ENCODE measurements at places on chromosomes 2 and 18.
A peak's percentile ranks its signal among the peaks of the same experiment; 100 is the strongest.

DNA sequence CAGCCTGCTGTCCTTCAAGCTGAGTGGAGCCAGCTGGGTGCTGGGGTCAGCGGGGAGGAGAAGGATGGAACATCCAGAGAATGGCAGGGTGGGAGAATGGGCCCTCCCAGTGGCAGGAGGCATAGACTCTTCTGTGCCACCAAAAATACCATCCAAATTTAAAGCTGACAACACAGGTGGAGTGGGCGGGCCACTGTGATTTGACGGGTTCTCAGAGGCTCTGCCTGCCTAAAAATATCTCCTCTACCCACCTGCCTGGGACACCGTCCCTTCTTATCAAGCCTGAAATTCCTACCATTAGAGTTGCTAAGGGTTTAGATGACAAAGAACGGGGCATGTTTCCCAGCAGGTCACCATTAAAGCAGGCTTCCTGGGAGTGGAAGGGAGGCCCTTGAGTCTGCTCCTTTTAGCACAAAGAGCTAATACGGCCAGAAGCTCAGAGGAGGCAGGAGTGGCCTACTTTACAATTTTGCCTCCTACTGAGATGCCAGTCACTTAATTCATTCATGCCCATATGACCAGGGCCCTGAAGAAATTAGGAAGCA, 19.8 kb upstream of the MARCHF4 start:
- DNase-seq = no peak

DNA sequence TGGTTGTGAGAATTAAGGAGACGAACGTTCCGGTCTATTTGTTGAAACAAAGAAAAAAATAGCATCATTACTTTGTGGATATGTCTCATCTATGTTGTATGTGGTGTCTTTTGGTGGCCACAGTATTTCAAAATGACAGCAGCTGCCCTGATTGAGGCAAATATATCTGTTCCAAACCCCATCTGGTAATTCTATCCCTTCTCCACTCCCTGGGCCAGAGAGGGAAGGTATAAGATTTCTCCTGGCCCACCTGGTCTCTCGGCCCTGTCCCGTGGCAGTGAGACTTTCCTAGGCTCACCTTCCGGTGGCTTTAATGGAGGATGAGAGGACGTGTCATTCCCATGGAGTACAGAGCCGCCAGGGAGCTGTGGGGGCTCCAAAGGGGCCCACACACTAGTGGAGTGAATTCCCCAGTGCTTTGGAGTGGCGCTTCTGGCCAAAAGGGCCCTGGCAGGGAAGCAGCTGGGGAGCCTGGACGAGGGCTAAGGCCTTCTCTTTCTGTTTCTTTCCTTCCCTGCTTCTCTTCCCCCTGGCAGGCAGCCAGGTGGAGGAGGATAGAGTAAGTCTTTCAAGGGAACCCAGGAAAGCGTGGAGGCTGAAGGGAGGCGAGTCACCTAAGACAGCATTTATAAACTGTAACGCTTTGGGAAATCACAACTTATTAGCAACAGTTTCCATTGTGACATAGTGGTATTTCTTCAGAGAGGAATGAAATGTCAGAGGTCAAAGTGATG, 5.6 kb downstream of the FOSL2 start:
- DNase-seq = peak; percentile 75

GRCh38 chr2:222311978-222312738, 13.4 kb upstream of the PAX3 start:
- DNase-seq = no peak

GRCh38 chr2:70121627-70122372, 34.5 kb downstream of the PCBP1 start:
- DNase-seq = peak; percentile 63

DNA sequence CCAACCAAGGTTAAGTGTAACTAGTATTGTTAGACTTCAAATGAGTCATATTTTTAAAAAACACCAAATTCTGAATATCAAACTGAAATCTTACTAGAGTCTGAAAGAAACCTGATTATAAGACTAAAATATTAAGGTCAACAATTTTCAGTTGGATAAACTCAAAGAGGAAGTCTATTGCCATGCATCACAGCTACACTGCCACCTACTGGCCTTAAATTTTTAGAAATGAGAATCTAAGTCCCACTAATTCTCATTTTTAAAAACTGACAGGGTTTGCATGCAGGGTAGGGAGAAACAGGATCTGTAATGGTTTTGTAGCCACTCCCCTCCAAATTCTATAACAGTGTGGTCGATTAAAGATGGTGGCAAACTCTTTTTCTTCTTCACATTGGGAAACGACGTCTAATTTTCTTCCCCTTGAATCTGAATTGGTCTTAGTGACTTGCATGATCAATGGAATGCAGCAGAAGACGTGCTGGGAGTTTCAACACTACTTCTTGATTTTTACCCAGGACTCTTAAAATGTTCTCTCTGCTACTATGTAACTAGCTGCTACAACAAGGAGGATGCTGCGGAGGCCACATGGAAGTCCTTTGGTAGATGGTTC, 176.1 kb upstream of the SESTD1 start:
- DNase-seq = no peak

- DNase-seq = no peak
Measured at GRCh38 chr2:127796389-127796788, 14.6 kb downstream of the WDR33 start.
